ENCODE measurements at places on chromosomes 12 and 14. TPM values are rescaled to one million over a fixed set of nuclear protein-coding genes. Genes with fewer than 3 reads are reported as not detected.

CGRRF1 gene
- total RNA-seq, result 14.5 TPM

SEC23A gene
- 193 TPM for total RNA-seq

GRCh38 chr12:41459111-41459905, 271.2 kb downstream of the PDZRN4 start:
- H3K36me3 ChIP-seq, result no peaks in the 10 kb centered on the region
- no peaks in the 10 kb centered on the region for H3K27me3 ChIP-seq
- no peak for DNase-seq
- H3K4me1 ChIP-seq, result no peaks in the 10 kb centered on the region

OR4N2 gene
- total RNA-seq, result not detected

DNA sequence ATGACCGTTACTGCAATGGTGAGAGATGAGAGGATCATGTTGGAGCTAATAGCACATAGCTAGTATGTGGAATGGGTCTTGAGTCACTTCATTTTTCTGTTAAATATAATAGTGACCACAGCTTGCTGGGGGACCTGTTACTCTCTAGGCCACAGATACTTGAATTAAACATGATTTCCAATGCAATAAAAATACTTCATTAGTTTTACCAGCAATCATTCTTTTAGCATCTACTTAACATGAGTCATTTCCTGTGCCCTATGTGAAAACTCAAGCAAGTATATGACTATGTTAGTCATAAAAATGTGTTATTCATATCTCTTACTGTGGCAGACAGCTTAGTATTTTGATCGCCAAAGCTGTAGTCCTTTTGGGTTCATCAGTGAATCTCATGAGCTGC, 798.8 kb downstream of the SLC16A7 start:
- H3K36me3 ChIP-seq, result no peaks in the 10 kb centered on the region
- no peaks in the 10 kb centered on the region for H3K27me3 ChIP-seq
- H3K27ac ChIP-seq, result no peak overlapping the region
- no peaks in the 10 kb centered on the region for H3K4me1 ChIP-seq
